ENCODE measurements at places on chromosomes 11 and 22. TPM values are rescaled to one million over a fixed set of nuclear protein-coding genes. Genes with fewer than 3 reads are reported as not detected.
A peak's percentile ranks its signal among the peaks of the same experiment; 100 is the strongest.

GRCh38 chr11:35677904-35678303 is 15.3 kb downstream of the TRIM44 start:
- no peak for DNase-seq

NEAT1 gene
- total RNA-seq, result 2,329 TPM

- DNase-seq, result no peak
Measured at GRCh38 chr11:61889831-61890230, 1.5 kb downstream of the FADS3 start.

DNA sequence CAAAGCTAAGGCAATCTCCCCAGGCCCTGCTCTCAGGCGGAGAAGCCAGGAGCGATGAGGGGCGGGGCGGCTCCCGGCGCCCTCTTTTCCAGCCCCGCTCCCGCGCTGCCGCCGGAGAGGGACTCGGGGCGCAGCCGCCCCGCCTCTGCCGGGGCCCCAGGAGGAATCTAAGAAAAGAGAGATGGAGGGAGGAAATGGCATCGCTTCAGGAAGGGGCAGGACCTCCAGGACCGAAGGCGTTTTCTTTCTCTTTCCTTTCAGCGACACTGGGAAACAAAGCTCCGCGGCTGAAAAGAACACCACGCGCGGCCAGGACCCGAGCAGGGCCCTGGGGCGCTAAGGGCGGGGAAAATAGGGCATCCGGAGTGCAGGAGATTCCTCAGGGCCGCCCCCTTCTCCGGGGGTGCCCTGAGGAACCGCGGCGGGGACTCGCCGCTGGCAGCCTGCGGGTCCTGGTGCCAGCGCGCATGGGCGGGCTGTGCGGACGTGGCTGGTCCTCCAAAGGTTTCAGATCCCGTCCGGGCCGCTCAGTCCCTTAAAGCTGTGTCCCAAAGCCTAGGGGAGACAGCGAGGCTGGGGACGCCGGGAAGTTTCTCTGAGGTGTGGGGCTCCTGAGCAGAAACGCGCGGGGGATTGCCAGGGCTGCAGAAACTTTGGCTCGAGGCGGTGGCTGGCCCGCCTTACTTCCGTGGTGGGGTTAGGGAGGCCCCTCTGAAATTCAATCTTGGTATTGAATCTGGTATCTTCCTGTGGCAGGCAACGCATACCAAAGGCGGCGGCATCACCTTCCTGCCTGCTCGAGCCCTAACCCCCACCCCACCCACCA is 2.8 kb upstream of the BSX start:
- no peak for DNase-seq

DNA sequence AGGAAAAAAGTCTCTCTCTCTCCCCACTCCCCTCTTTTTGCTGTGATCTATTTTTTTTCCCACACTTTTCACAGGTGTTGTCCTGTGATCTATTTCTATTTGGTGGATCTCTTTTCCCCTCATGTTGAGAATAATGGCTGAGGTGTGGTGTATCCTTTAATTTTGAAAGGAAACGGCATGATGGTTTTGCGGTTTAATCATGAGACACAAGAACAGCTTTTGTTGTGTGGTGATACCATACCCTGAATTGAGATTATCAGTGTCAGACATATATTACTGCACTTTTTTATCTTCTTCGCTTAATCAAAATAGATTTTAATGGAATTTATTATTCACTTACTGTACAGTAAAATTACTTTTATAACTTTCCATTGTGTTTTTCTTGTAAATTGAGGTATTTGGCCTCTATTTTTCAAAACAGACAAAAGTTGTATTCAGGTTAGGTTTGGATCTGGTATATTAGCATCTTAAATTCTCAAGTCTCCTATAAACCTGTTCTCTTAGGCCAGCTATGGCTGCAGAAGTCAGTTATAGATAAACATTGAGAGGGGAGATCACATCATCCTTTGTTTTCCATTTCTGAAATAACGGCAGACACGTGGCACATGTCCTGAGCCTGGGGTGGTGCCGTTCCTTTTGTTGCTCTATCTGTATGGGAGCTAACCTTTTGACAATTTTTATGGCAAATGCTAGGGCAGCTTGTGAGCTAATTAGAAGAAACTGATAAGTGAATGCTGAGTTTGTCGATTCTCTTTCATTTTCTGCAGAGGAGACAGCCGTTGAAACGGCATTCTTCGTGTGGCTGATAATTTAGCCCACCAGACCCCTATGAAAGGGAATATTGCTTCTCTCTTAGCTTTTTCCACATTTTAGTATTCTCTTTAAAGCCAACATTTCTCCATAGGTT is 25.8 kb downstream of the NF2 start:
- no peak for DNase-seq

GRCh38 chr22:17284888-17285287 is 65.7 kb upstream of the ADA2 start:
- DNase-seq, result no peak

GRCh38 chr11:107018219-107018901 is at the start of gene GUCY1A2:
TSS of gene GUCY1A2 (minus strand) at chr11:107018476. CDS start at chr11:107018055, 421 bp downstream.
- no peak for DNase-seq

ST3GAL4 gene
- total RNA-seq, result 7.2 TPM

GRCh38 chr22:33519071-33519973 is 401.0 kb downstream of the LARGE1 start:
- no peak for DNase-seq

DNA sequence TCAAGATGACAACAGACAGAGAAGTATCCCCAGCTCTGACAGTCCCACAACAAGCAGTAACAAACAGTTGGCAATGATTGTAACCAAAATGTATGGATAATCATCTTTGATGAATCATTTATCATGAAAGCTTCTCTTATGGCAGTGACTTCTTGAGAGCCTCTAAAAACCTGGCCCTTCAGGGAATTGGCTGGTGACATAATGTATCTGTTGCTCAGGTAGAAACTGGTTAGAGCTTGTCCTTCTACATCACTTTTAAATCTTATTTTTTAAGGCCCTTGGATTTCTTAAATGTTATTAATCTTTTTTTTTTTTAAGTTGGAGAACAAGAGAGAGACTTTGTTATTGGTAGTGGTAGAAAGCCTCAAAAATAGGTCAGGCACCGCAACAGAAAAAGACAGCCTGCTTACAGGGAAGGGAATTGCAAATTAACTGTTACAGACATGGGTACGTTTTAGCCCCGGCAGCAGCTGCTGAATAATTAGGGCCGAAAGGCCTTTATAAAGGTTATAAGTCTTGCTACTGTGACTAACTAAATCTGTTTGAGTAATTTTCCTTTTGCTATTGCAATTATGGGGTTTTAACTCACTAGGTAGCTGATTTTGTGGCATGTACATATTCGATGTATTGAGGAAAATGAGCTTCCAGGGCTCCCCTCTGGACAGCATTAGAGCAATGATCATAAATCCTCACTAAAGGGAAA is 207.7 kb upstream of the LRRC4C start:
- DNase-seq, result no peak

DNA sequence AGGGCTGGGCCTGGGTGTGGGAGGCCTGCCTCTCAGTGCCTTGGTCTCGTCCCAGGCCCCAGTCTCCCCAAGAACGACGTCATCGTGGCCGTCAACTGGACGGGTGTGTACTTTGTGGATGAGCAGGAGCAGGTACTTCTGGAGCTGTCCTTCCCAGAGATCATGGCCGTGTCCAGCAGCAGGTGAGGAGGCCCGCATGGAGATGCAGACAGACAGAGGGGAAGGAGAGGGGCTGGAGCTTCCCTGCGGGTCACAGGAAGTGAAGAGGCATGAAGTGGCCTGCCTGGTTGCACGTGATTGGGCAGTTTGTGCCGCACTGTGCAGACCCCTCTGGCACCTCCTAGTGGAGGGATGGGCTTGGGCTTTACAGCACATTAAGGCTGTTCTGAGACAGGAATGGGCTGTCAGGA is 70.4 kb downstream of the MYO7A start:
- peak; percentile 33 for DNase-seq

DNA sequence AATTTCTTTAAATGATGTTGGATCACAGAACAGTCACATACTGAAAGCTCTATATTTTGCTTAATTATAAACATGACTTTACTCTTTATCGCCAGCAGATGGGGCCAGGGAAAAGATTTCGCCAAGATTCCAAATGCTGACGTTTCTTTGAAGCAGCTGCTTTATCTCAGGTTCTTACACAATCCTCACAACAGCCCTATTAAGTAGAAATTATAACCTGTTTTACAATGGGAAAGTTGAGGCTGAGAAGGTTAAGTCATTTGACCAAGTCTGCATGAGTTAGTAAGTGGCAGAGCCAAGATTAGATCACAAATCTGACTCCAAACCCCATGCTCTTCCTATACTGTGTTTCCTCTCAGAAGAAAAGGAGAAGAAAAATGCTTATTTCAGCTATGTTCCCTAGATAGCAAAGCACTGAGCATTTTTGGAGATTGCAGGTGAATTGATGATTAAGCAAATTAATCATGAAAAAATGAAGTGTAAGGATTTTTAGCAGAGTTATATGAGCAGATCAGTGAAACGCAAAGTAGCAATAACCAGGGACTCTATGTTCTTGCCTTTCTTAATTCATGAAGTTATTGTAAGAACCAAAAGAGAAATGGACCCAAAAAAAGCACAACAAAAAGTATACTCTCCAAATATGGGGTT is 79.0 kb downstream of the AASDHPPT start:
- DNase-seq, result no peak

GRCh38 chr11:108069947-108070346 is 51.4 kb upstream of the ACAT1 start:
- DNase-seq, result no peak

TRIM49C gene
- not detected for total RNA-seq

C11orf21 gene
- total RNA-seq, result 10.2 TPM

DNA sequence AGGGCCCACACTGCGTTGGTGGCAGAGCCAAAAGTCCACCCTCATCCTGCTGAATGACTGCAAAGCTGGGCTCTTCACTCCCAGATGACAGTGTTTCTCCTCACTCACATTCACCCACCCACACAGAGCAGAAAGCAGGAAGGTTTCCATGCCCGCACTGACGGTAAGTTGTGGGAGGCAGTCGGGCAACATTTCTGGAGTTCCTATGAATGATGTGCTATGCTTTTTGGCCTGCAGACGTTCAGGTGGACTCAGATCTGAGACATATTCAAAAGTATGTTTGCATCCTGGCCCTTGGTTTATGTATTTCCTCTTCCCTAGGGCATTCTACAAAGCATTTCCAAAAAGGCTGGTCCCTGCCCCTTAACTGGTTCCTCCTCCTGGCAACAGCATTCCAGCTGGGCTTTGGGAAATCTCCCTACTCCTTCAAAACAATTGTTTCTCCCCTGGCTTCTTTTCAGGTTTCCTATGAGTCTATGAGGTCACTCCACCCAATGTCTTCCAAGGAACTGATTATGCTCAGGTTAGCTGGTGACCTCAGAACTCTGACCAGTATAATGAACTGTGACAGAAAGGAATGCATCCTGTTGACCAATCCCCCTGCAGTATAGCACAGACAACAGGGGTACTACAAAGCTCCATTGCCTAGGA is 36.4 kb downstream of the PACSIN2 start:
- DNase-seq, result no peak

DNA sequence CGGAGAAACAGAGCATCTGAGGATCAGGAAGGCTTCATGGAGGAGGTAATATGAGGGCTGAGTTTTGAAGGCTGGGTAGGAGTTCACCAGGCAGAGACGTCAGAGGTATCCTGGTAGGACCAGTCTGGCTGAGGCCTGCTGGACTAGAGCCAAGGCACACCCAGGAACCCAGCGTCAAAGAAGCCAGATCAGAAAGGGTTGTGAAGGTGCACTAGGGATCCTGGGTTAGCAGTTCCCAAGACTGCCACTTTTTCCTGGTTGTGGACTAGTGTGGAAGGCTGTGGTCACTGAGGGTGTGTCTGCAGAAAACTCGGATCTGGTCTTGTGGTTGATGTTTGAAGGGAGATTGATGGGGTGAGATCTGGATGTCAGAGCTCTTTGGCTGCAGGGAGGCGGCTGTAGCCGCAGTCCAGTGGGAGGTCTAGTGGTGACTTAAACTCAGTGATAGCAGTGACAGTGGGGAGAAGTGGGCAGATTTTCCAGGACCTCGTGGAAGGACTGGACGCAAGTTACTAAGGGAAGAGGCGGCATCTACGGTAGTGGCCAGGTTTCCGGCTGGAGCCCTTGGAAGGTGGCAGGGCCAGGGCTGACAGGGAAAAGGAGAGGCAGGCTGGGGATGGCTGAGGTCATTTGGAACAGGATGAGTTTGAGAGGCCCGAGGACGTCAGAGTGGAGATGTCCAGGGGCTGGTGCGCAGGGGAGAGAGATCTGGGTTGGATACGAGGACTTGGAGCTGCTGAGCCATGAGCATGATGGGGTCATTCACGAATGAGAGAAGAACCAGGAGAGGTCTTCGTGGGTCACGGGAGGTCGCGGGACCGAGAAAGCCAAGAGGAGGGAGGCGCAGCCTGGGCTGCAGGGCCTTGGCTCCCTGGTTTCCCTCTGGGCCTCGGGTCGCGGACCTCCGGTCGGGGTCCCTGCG is 10.9 kb downstream of the RELA start:
- no peak for DNase-seq

DNA sequence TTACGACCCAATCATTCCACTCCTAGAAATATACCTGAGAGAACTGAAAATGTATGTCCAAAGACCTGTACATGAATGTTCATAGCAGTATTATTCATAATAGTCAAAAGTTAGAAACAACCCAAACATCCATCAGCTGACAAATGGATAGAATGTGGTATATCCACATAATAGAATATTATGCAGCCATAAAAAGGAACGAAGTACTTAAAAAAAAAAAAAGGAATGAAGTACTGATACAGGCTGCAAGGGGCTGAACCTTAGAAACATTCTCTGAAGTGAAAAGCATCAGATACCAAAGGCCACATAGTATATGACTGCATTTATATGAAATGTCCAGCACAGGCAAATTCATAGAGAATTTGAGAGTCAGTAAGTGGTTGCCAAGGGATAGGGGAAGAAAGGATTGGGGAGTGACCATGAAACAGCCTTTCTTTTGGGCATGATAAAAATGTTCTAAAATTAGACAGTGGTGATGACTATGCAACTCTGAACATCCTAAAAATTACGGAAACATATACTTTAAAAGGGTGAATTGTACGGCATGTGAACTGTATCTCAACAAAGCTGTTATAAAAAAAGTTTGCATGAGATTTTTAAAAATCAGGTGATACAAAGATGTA is 1.8 kb downstream of the TPST2 start:
- DNase-seq, result no peak

APOL5 gene
- total RNA-seq, result not detected

GRCh38 chr11:61417670-61418069 is 12.1 kb downstream of the CPSF7 start:
- DNase-seq, result no peak

DNA sequence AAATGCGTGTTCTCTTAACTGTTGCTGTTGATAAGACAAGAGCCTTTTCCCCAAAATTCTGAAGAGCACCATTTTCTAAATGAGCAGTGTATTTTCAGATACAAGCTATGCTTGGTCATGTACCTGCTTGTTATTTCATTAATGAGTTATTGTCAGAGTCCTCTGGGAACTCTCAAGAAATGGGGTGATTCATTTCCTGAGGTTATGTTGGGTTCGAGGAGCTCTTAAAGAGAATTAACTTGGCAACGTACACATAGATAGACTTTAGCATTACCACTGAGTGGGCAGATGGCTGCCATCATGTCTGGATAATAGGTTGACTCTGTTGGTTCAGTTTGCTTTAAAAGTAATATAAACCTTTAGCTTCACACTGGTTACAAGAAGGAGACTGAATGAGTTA is 87.9 kb upstream of the SORL1-AS1 start:
- no peak for DNase-seq

- no peak for DNase-seq
Measured at GRCh38 chr11:128522943-128523518, 64.3 kb downstream of the ETS1 start.

- no peak for DNase-seq
Measured at GRCh38 chr11:101436511-101437142, 147.2 kb downstream of the TRPC6 start.

GRCh38 chr11:134503100-134503499 is 91.1 kb upstream of the B3GAT1 start:
- peak; percentile 20 for DNase-seq

METTL15 gene
- 22.4 TPM for total RNA-seq

GRCh38 chr11:119473901-119474681 is 51.1 kb upstream of the THY1 start:
- DNase-seq, result no peak
